ENCODE measurements at places on chromosomes 5 and 9.

GRCh38 chr9:85647571-85647970 lies 94.2 kb downstream of the AGTPBP1 start:
- DNase-seq, result no peak

- no peak for DNase-seq
Measured at GRCh38 chr9:36486933-36487481, 85.7 kb upstream of the MELK start.

GRCh38 chr9:99377790-99378775 lies 156.0 kb downstream of the SEC61B start:
- no peak for DNase-seq

- DNase-seq, result no peak
Measured at GRCh38 chr5:18491349-18491748, 857.1 kb downstream of the TAF11L14 start.

- DNase-seq, result no peak
Measured at GRCh38 chr5:178069909-178070308, 43.4 kb upstream of the N4BP3 start.

DNA sequence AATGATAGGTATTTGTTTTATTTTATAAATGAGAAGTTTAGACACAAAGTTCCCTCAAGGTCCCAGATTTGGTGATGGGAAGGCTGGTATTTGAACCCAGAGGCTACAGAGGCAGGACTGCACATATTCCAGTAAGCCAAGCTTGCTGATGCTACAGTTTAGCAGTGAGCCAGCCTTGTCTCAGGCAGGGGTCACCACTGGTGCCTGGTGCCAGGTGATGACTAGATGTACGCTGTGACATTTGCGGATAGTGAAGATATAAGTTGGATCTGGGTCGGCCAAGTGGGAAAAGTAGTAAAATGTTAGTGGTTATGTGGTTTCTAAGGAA lies 143.9 kb downstream of the AOPEP start:
- DNase-seq, result no peak
